ENCODE measurements at places on chromosomes 6 and 20. TPM values are rescaled to one million over a fixed set of nuclear protein-coding genes. Genes with fewer than 3 reads are reported as not detected.

Gene TAGAP
- total RNA-seq: 0.11 TPM

Gene DUSP15
- 1.6 TPM for total RNA-seq

Gene SLC22A16
- not detected for total RNA-seq

Gene TRIM10
- not detected for total RNA-seq

Gene FKBP1C
- 0.65 TPM for total RNA-seq

Measured in articular chondrocyte of knee joint (primary cell).